Stimulated activated CD4-positive, alpha-beta T cell treated with anti-CD3 and anti-CD28 coated beads, TNF-alpha, amount 100 ng/mL, for 1 hour (primary cell): ENCODE measurements at places on chromosomes 3 and 15.

DNA sequence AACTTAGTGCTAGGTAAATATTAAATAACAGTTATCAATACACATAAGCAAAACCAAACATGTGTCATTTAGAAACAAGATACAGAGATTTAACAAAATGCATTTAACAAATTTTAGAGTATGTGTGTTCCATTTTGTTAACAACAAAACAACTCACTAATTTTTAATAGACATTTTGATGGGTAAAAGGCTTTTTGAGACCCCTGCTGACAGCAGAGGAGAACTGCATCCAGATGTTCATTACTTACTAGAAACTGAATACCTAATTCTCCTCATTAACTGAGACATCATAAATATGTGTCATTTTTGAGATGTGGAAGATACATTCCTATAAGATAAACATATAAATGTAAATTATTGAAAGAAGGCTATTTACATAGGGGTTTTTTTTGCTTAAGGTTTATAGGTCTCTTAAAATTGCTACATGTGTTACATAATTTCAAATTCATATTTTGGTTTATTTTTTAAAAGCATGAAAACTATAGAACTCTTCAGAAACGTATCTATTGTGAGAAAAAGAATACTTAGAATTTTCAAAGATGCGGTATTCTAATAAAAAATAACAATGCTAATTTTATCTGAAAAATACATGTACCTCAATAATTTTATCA lies 1009.8 kb downstream of the TUSC7 start:
- DNase-seq: no peak

- DNase-seq: no peak
Observed at GRCh38 chr3:135145581-135145980, 350.5 kb downstream of the EPHB1 start.

- DNase-seq: peak; percentile 63
Observed at GRCh38 chr15:81293728-81294515, 30.0 kb downstream of the STARD5 start.

DNA sequence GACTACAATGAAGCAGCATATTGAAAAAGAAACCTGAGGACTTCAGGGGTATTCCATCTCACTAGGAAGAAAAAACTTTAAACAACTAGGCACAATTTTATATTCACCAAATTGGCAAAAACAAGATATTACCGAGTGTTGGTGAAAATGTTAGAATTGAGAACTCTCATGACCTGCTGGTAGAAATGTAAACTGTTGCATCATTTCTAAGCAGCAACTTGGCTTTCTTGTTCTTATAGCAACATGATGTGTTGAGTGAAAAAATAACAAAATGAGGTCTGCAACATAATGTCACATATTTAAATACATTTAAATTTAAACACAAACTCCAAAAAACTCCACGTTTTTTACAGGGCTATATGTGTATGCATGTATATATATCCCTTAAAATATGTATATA lies 59.0 kb upstream of the SPPL2A start:
- no peak for DNase-seq

- no peak for DNase-seq
Observed at GRCh38 chr3:88617283-88617682, 467.5 kb downstream of the C3orf38 start.

DNA sequence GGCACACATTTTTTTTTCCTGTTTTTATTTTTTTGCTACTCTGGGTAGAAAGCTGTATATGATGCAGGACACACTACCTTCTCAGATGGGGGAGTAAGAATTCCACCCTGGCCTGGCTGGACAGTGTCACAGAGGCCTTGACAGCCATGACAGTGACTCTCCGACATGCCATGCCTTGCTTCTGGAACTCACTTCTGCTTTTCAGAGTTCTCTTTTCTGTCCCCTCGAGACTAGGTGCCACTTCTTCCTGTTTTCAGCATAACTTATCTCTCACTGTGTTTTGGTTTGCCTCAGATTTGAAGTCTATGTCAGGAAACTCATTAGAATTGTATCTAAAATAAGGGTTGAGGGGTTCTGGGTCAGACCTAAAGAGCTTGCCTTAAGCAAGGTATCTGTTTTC lies 69.1 kb upstream of the SEC13 start:
- no peak for DNase-seq

DNA sequence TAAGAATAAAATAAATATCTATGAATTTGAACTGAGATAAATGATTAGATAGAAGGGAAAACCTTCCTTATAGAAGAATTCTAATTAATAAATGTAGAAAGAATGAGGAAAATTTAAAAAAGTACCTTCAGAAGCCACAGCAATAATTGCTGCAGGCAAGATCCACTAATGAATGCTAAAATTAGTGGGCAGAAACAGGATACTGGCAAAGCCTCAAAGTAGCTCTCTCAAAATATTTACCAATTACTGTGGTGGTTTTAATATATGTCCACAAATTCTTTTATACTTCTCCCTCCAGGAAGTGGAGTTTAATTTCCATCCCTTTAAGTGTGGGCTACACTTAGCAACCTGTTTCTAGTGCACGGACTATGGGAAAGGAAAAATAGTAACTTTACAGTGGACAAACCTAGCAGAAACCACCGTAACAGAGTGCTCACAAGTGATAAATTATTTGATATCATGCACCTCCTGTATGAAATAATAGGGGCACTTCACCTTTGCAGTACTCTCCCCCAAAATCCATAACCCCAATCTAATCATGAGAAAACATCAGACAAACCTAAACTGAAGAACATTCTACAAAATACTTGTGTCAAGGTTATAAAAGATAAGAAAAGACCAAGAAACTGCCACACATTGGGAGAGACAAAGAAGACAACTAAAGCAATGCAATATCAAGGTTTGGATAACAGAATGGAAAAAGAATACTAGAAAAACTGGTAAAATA lies 6.8 kb downstream of the PEAK1 start:
- DNase-seq: no peak

GRCh38 chr15:64717735-64718495 lies 57.5 kb downstream of the RBPMS2 start:
- no peak for DNase-seq

DNA sequence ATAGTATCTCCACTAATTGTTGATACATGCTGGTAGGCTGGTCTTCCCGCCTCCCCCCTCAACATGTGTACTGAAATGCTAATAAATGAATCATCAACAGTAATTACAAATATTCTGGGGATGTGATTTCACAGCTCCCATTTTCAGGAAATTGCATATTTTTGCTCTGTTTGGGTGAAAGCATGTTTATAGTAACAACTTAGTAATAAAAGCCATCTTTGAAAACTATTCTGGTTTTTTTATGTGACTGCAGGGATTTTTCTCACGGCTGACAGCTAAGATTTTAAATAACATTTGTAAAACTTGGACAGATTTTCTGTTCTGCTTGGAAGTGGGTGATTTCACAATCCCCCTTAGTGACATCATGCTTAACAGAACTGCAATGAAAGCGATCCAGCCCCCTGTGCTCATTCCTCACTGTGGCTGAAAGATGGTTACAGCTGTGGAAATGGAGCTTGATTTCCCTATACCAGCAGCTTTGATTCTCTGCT lies 25.6 kb upstream of the FAM174B start:
- DNase-seq: no peak

GRCh38 chr3:1037631-1038030 lies 55.2 kb upstream of the CNTN6 start:
- DNase-seq: no peak

DNA sequence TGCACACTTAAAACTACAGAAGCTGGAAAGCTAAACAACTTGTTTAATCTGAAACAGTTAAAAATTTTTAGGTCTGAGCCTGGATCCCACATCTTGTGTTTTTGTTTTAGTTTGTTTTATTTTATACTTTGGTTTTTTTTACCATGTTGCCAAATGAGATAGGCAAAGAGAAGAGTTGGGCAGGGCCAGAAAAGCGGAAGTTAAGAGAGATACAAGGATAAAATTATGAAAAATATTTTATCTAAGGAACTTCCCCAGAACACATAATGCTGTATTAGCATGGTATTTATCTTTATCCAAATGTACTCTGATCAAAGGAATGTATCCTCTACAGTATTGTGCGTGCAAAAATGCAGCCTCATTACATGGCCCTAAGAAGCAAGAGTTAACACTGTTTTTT lies 50.7 kb downstream of the PROS1 start:
- DNase-seq: no peak

GRCh38 chr3:14725564-14726440 lies 50.9 kb downstream of the C3orf20 start:
- DNase-seq: no peak

GRCh38 chr3:188257384-188258026 lies 103.5 kb downstream of the LPP start:
- DNase-seq: no peak

DNA sequence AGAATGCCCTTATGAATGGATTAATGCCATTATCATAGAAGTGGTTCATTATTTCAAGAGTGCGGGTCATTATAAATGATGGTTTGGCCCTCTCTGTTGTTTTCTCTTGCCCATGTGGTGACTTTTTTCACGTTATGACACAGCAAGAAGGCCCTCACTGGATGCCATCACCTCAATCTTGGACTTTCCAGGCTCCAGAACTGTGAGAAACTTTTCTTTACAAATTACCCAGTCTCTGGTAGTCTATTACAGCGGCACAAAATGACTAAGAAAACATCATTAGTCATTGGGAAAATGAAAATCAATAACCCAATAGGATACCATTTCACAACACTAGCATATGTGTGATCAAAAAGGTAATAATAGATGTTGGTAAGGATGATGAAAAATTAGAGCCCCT lies 119.0 kb upstream of the LPP start:
- no peak for DNase-seq

GRCh38 chr3:32257641-32258438 lies 19.4 kb downstream of the CMTM8 start:
- DNase-seq: no peak

DNA sequence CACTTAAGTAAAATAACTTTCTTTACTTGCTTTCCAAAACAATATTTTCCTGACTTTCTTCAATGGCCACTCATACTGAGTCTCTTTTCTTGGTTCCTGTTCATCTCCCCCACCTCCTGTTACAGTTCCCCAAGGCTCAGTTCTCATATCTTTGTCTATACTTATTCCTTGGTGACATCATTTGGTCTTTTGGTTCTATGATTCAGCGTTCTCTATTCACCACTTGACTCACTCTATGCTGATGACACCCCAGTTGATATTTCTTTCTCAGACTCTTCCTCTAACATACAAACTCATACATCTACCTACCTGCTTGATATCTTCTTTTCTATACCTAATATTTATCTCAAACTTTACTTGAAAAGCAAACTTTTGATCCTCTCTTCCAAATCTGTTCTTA lies 85.0 kb upstream of the P3H2 start:
- DNase-seq: no peak

DNA sequence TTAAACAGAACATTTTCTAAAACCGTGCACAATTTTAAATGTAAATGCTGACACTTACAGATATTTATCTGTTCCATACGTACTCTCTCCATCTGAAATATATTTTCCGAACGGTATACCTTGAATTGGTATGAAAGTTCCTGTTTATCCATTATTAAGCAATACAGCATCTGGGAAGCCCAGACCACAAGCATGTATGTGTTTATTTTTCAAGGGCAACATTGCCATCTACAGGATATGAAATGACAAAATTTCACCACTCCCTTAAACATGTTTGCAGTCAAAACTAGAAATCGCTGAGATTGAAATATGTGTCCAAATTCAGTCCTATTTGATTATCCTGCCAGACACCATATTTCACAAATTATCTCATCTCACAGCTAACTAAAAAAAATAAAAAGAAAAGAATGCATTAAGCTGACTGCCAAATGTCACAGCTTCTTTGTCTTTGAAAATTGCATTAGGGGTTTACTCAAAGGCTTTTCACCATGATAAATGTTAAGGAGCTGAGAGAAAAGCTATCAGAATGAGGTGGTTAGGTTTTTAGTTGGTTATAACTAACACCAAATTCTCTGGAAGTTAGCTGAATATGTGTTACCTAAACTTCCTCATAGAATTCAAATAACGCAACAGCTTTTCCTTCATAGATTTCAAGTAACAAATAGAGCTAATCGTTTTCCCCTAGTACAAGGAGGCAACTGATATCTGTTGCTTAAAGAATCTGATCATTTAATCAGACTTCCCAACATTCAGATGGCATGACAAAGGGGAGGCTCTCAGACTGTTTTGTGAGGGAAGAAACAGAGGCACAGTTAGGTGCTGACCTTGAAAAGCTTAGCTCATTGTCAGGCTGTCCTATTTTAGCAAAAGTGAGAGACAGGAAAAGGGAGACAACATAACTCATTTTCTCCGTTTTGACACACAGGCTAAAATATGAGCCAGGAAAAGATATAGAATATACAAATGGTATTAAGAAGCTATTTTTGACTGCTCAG lies 533.1 kb downstream of the TBL1XR1 start:
- no peak for DNase-seq
